Uterine smooth muscle cell (primary cell): ENCODE measurements at places on chromosomes 11 and 22. TPM values are rescaled to one million over a fixed set of nuclear protein-coding genes. Genes with fewer than 3 reads are reported as not detected.

Gene OR4D5
- not detected in 2 replicates for total RNA-seq

Gene ROBO4
- total RNA-seq, result 1.1 and 3.0 TPM in 2 replicates

Gene TCIRG1
- total RNA-seq, result 129 and 141 TPM in 2 replicates

Gene TBX1
- total RNA-seq, result 0.12 TPM in 1 of 2 replicates, not detected in the other

Gene PNPLA3
- 1.3 and 3.5 TPM in 2 replicates for total RNA-seq

Gene NNMT
- 137 and 508 TPM in 2 replicates for total RNA-seq

Gene C11orf16
- not detected in 2 replicates for total RNA-seq

Gene OR5P2
- total RNA-seq, result not detected in 2 replicates

Gene STX3
- 36.2 and 49.7 TPM in 2 replicates for total RNA-seq

Gene PIH1D2
- total RNA-seq, result 0.87 and 2.2 TPM in 2 replicates

Gene CDC45
- 11.2 and 44.8 TPM in 2 replicates for total RNA-seq

Gene NRIP3
- 37.9 and 90.8 TPM in 2 replicates for total RNA-seq

Gene NXPE4
- not detected in 2 replicates for total RNA-seq

Gene FAM118A
- total RNA-seq, result 11.0 and 29.0 TPM in 2 replicates

Gene DUSP8
- total RNA-seq, result 0.44 and 0.50 TPM in 2 replicates

Gene KRTAP5-9
- not detected in 2 replicates for total RNA-seq

Gene CHST1
- 0.89 and 1.7 TPM in 2 replicates for total RNA-seq

Gene CCND1
- 524 and 1,083 TPM in 2 replicates for total RNA-seq

Gene INSC
- total RNA-seq, result 0.12 and 0.77 TPM in 2 replicates

Gene CPSF7
- total RNA-seq, result 15.4 and 16.6 TPM in 2 replicates

Gene GAS2
- 1.4 and 1.6 TPM in 2 replicates for total RNA-seq

Gene ANKRD42
- 7.6 and 11.6 TPM in 2 replicates for total RNA-seq

Gene FBXO7
- 46.4 and 47.9 TPM in 2 replicates for total RNA-seq

Gene SLC35E4
- 15.5 and 27.8 TPM in 2 replicates for total RNA-seq
